ENCODE measurements at places on chromosomes 6 and 20.

- DNase-seq, result no peak
These were observed 22.2 kb downstream of the PCMTD2 start for GRCh38 chr20:64277571-64278316.

GRCh38 chr6:36980876-36981619, 4.9 kb downstream of the MTCH1 start:
- no peak for DNase-seq

- DNase-seq, result no peak
These were observed 39.5 kb downstream of the PIGU start for GRCh38 chr20:34637245-34638038.

DNA sequence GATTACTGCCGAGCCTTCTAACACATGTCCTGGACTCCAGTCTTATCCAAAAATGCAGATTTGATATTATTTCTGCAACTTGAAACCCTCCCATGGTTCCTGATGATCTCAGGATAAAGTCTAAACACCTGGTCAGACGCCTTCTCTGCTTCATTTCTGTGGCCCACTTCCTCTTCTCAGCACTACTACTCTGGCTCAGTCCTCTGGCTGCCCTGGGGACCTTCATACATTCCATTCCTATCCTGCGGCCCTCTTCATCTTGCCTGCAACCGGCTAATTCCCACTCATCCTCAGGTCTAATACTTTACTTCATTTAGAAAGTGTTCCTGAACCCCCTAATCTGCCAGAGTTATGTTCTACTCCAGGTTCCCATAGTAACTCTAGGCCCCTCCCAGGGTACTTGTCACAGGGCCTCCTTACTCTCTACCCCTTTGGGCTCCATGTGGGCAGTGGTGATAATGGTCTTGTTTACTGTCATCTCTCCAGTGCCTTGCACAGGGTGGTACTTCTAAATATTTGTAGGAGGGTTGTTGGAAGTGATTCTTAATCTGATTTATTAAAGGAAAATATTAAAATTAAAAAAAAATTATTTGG, 18.9 kb downstream of the MAN1A1 start:
- no peak for DNase-seq

DNA sequence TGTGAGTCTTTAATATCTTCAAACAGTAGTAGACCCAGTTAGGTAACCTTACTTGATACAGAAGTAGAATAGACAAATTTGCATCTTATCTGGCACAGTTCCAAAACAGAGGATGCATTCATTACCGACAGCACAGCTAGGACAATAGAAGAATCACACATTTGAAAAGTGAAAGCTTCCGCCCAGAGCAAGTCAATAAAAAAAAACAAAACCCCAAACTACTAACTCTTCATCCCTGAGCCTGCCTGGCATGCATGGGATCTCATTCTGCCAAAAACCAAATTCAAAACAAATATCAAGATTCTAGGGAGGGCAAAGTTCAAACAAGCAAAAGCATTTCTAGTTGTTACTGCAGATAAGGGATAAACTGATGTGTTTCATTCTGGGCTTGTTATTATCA, 235.4 kb downstream of the BTBD9 start:
- no peak for DNase-seq

GRCh38 chr6:296151-297122, 4.2 kb downstream of the DUSP22 start:
- DNase-seq, result no peak

GRCh38 chr6:80341330-80341729, 234.9 kb downstream of the BCKDHB start:
- no peak for DNase-seq

- DNase-seq, result no peak
These were observed 81.9 kb downstream of the PLCB1 start for GRCh38 chr20:8213831-8214587.

GRCh38 chr20:12113468-12114371, 196.0 kb downstream of the BTBD3 start:
- DNase-seq, result no peak

DNA sequence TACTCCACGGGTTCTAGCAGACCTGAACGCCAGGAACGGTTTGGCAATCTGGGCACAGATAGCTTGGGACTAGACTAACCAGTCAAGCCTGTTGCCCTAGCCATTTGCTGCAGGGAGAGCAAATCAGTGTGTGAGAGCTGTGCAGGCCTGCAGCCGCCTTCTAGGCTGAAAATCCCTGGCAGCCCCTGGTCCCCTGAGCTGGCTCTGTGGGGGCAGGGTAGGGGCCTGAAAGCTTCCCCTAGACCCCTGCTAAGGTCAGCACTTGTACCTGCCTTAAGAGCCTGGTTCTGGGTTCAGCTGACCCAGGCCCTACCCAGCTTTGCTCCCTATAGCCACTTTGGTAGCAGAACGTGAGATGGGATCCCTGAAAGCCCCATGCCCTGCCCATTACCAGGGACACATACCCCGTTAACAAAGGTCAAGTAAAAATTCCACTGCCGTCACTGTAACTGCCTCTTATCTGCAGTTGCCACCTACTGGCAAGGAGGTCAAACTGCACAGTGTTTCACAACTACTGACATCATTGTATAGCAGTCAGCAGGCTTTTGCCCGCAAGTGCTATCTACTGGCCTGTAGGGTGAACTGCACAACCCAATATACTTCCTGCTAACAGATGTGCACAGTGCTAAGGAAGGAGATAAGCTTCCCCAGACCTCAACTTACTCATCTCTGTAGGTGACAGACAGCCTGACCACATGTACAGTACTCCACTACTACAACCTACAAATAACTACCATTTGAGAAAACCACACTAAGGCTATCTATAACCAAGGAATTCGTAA, 95.1 kb upstream of the OLIG3 start:
- DNase-seq, result peak; percentile 42

GRCh38 chr6:138088326-138088762, 18.9 kb downstream of the PERP start:
- DNase-seq, result peak; percentile 35

- DNase-seq, result no peak
These were observed 4.3 kb upstream of the TRAF3IP2 start for GRCh38 chr6:111609827-111610526.

DNA sequence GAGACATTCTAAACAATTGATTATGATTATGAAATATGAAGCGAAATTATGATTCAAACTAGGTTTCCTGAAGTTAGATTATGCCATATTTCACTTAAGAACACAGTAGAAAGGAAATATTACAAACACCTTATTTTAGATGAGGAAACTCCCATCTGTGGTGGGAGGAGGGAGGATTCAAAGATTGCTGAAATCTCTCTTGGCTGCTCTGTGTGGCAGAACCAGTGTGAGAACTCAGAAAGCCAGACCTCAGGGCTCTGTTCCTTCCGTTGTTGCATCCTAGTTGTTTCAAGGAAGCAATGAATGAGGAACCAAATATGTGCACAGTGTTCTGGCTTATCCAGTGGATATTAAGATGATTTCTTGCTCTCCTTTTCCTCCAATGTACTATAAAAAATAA, 2.1 kb downstream of the TAAR5 start:
- DNase-seq, result no peak

DNA sequence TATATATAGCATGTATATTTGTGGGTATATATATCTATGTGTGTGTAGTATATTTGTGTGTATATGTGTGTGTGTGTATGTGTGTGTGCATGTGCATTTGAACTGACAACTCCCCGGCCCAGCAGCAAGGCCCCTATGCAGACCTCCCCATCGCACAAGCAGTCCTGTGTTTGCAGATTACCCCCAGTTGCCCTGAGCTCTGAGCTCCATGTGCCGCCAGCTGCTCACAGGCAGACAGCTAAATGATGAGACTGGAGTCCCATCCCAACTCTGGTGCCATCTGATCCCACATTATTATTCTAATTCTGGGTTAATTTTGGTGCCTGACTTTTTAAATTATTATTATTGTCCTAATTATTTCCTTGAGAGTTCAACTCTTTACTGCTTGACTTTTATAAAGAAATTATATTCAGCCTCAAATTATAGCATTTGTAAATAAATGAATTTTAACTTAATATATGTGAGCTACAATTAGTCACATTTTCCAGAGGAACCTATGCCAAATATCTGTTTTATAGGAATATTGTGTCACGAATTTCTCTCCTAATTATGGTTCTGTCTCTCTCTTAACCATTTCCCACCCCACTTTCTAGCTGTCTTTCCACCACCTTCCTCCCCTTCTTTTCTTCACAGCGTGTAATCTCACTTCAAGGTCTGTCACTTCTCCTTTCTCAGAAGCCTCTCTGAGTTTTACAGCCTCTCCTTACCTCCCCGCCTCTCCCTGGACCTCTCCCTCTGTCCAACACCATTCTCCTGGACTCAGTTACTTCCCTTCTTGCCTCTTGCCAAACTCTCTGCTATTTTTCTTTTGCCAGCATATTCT, 90.6 kb upstream of the SYNDIG1 start:
- no peak for DNase-seq
